ENCODE measurements at places on chromosomes 7 and 10. TPM values are rescaled to one million over a fixed set of nuclear protein-coding genes. Genes with fewer than 3 reads are reported as not detected.

- peaks cover 7% of the 10 kb centered on the region for H3K4me1 ChIP-seq
- H3K27me3 ChIP-seq, result no peaks in the 10 kb centered on the region
- peak overlapping the region; percentile 46 for H3K27ac ChIP-seq
- peak; percentile 38 for DNase-seq
- H3K4me3 ChIP-seq, result no peak overlapping the region
Observed at GRCh38 chr7:120554960-120555571, 282.1 kb downstream of the KCND2 start.

- no peaks in the 10 kb centered on the region for H3K4me1 ChIP-seq
- H3K27ac ChIP-seq, result no peak overlapping the region
- H3K27me3 ChIP-seq, result no peaks in the 10 kb centered on the region
- no peak overlapping the region for H3K4me3 ChIP-seq
- peaks cover 31% of the 10 kb centered on the region for H3K36me3 ChIP-seq
- no peak for DNase-seq
Observed at GRCh38 chr10:113691381-113691780, 11.7 kb downstream of the CASP7 start.

DNA sequence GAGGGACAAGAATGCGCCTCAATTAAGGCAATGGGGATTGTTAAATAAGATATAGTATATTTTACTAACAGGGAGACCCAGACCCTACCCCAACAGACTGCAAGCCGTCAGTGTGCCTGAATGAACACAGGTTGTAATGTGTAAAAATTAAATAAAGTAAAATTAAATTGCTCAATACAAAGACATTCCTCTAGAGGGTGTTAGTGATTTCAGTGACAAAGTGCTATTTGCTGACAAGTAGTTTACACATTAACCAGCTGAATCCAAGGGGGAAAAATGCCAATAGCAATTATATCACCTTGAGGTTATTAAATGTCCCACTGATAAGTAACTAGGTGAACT is 110.5 kb downstream of the EBF3 start:
- H3K36me3 ChIP-seq, result peaks cover 30% of the 10 kb centered on the region
- H3K4me3 ChIP-seq, result no peak overlapping the region
- H3K27me3 ChIP-seq, result peaks cover 59% of the 10 kb centered on the region
- no peak for DNase-seq
- H3K27ac ChIP-seq, result no peak overlapping the region

DNA sequence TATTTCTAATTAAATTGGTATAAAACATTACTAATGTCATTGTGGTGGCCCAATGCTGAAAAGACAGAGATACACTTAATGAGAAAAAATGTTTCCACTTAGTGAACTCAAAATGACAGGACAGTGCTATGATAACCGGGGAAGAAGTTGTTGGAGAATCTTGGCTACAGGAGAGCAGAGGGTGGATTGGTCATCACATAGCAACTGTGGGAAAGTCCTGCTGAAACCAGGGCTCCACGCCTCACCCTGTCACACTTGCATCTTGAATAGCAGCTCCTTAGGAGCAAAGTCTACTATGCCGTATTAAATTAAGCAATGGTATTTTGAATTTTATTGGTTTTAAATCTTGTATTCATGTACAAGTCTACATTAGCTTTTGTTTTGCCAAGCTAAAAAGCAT is 225.5 kb downstream of the KLF6 start:
- peaks cover 5% of the 10 kb centered on the region for H3K27me3 ChIP-seq
- no peak for DNase-seq

KLHDC10 gene
- total RNA-seq, result 29.8 TPM

TCERG1L gene
- total RNA-seq, result 2.2 TPM

- H3K4me1 ChIP-seq, result no peaks in the 10 kb centered on the region
- no peak for DNase-seq
- H3K27ac ChIP-seq, result no peak overlapping the region
- no peak overlapping the region for H3K4me3 ChIP-seq
Observed at GRCh38 chr10:4353059-4353655, 472.9 kb upstream of the AKR1E2 start.

GRCh38 chr7:28125431-28126409 is 54.9 kb downstream of the JAZF1 start:
- H3K27ac ChIP-seq, result no peak overlapping the region
- H3K4me3 ChIP-seq, result no peak overlapping the region
- DNase-seq, result no peak
- no peaks in the 10 kb centered on the region for H3K36me3 ChIP-seq
- no peaks in the 10 kb centered on the region for H3K4me1 ChIP-seq

Data from glutamatergic neuron (in vitro differentiated cells).